ENCODE measurements at places on chromosomes 3 and 15.

DNA sequence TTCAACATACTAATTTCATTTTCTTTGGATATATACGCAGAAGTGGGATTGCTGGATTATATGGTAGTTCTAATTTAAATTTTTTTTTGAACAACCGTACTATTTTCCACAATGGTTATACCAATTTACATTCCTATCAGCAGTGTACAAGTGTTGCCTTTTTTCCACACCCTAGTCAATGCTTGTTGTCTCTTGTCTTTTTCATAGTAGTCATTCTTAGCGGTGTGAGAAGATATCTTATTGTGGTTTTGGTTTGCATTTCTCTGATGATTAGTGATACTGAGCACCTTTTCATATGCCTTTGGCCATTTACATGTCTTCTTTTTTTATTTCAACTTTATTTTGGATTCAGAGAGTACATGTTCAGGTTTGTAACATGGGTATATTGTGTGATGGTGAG, 153.1 kb downstream of the IL5RA start:
- no peak for DNase-seq

- no peak for DNase-seq
These were observed 363.4 kb upstream of the C2CD4B start for GRCh38 chr15:62528505-62528904.

DNA sequence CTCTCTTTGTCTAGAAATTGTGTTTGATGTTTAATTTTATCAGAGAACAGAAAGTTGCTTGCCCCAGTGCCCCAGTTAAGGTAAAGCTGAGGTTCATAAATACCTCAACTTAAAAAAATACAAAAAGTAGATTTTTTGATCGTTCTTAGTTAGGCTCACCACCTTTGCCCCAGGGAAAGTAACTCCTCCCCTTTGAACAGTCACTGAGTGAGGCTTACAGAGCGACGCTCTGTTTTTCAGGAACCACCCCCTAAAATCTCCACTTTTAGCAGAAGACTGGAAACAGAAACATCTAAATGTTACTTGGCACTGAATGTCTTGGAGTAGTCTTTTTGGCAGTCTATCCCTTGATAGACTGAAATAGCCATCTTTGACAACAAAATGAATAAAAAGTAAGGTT, 24.9 kb downstream of the BLM start:
- no peak for DNase-seq

DNA sequence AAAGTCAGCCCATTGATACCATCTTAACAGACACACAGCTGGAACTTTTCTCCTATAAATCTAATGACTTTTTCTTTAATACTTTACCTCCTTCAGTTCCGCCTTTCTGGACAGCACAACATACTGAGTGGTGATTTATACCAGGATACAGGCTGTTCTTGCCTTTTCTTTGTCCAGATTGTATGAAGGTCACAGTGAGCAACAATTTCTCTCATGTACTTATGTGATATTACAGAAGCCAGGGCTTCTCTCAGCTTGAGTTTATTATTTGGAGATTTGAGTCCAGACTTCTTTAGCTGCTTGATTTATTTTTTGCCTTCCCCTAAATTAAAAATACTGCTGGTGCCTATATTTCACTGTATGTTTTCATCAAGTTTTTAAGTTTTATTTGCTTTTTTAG, 976.0 kb downstream of the ROBO2 start:
- DNase-seq = no peak

DNA sequence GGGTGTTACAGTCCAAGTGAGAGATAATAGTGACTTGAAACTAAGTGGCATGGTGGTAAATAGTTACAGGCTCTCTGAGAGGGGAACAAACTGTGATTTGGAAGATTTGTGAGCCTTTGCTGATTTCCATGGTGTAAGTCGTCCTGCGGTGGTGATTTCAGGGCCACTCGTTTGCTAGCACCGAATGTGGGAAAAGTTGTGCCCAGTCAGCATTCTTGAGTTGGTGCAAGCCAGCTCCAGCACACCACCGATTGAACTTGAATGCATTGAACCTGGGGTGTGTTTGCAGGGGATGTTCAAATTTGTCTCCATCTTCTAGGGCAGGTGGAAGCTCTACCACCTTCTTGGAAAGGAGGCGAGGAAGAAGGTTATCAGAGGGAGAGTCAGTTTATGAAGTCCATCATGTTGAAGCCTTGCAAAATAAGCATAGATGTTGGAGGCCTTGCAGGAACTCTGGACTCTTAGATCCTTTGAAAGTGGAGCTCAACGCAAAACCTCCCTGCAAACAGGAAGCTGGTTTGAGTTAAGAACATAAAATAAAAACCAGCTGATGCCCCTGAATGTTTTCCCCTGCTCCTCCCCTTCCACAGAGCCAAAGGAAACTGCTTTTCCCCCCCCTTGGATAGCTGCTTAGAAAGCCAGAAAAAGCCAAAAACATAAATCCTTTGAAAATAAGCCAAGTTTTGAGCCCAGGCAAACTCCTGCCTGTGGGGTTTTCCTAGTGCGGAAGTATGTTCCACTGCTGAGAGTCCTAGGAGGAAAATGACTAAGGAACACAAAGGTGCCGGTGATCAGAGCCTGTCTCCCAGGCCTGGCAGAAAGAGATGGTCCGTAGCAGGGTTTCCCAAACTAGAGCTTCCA, 21.9 kb downstream of the MAPKBP1 start:
- no peak for DNase-seq

GRCh38 chr3:16524196-16524595, 10.7 kb upstream of the RFTN1 start:
- DNase-seq = no peak

DNA sequence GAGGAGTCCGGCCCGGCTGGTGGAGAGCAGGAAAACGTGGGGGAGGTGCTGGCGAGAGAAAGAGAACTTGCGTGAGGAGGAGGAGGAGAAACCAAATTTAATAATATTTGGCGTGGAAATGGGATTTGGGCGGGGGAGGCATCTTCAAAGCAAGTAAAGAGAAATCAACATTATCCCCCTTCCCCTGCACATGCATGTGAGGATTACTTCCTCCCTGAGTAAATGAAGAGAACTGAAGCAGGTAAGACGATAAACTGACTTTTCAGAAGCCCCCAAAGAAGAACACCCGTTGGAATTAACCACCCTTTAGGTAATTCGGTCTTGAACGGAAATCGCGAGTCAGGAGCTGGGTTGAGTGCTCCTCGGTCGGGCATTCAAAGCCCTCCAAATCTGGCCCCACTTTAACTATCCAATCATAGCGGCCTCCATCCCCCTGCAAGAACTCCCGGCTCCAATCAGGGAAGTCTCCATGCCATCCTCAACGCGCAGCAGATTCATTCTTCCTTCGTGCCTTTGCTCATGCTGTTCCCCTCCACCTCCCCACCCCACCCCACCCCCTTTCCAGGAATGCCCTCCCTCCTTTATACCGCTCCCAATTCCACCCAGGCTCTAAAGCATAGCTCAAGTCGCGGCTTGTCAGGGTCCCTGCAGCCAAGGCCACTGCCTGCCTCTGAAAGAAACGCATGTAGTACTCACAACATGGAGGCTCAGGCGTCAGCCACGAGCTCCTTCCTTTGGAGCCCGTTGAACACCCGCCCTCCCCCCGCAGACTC, 545 bp upstream of the RFX7 start:
- peak; percentile 81 for DNase-seq

- no peak for DNase-seq
These were observed 182.1 kb upstream of the TSC22D2 start for GRCh38 chr3:150225986-150226385.

DNA sequence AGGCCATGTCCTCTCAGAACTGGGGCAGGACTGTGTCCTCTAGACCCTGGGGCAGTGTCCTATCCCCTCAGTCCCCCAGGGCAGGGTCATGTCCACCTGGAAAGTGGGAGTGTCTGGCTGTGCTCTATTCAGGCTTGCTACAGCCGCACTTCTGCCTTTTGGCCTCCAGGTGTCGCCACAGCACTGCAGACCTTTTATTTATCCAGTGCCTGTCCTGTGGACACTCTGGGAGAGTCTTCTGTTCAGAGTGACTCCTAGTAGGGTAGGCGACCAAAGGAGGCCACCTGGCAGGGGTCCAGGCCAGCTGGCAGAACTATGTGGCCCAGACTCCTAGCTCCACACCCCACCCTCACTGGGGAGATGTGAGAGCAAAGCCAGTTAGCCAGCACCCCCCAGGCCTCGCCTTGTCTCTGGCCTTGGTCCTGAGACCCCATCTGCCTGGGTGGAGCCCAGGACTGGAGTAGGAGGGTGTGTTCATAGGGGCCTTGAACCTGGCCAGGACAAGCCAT, 3.9 kb downstream of the TMIE start:
- peak; percentile 82 for DNase-seq

DNA sequence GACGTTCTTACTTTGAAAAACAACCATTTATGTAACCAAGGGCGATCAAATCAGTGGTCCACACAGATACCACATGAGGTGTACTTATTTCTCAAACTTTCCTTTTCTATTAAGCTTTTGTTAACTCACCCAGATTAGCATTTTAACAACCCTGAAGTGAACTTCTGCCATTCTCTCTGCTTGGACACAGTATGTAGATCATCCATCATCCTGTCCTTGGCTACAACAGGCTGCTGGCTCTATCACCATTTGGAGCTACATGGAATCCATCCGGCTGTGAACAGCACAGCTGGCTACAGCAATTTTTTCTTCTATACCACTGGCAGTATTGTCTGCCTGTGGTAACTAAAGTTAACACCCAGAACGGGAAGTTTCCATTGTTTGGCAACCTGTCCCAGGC, 4.4 kb downstream of the SEMA6D start:
- no peak for DNase-seq

- DNase-seq = no peak
These were observed 17.8 kb downstream of the MAP2K1 start for GRCh38 chr15:66404532-66404931.

- DNase-seq = no peak
These were observed 15.1 kb upstream of the RBP1 start for GRCh38 chr3:139554628-139555027.

GRCh38 chr15:58880320-58880719, 53.2 kb downstream of the SLTM start:
- no peak for DNase-seq

- no peak for DNase-seq
These were observed 620 bp upstream of the PYGO1 start for GRCh38 chr15:55588815-55589115.

- DNase-seq = no peak
These were observed 331.3 kb upstream of the RBMS3 start for GRCh38 chr3:28949580-28949979.

- DNase-seq = peak; percentile 53
These were observed 7.4 kb upstream of the U2SURP start for GRCh38 chr3:142993958-142994442.

DNA sequence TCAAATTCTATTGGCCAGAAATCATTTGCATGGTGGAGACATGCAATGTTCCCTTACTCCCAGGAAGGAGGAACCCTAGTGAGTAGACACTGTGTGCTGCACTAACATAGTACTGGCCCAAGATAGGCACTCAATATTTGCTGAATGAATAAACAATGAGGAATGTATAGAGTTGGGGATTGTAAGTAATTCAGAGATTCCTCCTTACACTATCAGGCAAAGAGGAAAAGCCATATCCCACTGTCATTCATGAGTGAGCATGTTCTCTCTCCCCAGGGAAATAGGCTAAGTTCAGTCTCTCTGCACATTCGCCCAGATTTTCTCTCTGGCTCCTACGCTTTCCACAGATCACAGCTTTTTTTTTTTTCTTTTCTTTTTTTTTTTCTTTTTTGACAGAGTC, 154.9 kb upstream of the WNT5A start:
- DNase-seq = no peak

DNA sequence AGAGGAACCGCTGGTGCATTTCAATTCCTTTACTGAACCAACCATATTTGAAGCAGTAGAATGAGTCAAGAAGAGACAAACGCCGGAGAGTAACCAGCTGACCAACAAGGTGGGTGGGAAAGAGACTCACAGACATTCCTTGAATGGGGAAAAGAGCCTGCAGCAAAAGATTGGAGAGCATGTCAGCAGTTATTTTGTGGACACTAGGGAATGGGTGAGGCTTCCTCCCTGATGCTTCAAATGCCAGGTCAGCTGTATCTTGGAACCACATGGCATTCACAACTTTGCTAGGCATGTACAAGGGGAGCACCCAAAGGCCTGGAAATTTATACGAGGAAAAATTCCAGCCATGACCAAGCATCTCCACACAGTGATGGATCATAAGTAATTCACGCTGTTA, 29.9 kb upstream of the ZKSCAN7 start:
- DNase-seq = no peak

DNA sequence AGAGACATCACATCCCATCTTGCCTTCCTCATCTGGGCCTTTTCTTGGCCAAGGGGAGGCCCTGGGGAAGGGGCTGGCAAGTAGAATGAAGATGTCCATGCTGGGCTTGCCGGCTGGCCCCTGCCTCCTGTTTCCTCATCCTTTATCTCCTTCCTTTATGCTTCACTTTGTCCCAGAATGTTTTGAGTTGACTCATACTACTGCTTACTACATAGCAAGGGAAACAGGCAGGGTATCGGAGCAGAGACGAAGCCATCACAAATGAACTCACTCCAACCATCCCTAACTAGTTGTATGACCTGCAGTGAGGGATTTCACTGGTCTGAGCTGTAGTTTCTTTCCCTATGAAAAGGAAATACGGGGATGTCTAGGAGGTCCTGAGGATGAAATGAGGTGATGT, 66.0 kb downstream of the CHDH start:
- no peak for DNase-seq

GRCh38 chr15:52804526-52805081, 14.5 kb upstream of the ONECUT1 start:
- no peak for DNase-seq

GRCh38 chr15:67225336-67225735, 29.1 kb downstream of the AAGAB start:
- no peak for DNase-seq

- DNase-seq = peak; percentile 61
These were observed 4.1 kb downstream of the ISLR2 start for GRCh38 chr15:74134387-74135027.

DNA sequence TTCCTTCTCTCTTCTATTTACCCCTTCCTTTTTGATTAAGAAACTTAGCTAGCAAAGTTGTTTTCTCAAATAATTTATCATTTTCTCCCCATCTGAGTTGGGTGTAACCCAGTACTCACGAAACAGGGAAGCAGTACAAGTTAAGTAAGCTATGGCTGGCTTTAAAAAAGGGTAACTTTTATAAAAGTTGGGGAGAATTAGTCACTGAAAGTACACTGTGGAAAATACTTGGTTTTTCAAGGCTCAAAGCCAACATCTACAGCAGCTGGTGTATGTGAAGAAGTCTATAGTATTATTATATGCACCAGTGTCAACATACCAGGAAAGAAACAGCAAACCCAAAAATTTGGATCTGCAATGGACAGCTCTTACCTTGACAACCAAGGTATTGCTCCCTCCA, 25.5 kb downstream of the CLK3 start:
- DNase-seq = no peak

- no peak for DNase-seq
These were observed 15.5 kb downstream of the SCN10A start for GRCh38 chr3:38800511-38800910.

GRCh38 chr3:4977001-4977852, 2.0 kb upstream of the BHLHE40 start:
- DNase-seq = peak; percentile 27

DNA sequence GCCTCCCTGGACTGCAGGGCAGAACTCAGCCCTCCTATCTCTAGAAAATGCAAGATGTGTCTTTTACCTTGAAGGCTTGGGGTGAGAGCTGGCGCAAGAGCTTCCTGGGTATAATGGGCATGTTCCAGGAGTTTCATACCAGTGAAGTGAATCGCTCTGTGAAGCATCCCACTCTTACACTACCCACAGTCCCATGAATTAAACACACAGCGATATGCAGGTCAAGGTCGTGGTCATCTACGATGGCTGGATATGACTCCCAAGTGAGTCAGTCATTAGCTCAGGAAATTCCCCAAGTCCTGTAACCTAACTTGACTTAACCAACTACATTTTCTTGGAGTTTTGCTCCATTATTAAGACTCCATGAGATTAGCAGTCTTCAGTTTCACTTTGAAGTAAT, 439.7 kb downstream of the NTRK3 start:
- no peak for DNase-seq
